ENCODE measurements at places on chromosomes 6 and 20.
A peak's percentile ranks its signal among the peaks of the same experiment; 100 is the strongest.

DNA sequence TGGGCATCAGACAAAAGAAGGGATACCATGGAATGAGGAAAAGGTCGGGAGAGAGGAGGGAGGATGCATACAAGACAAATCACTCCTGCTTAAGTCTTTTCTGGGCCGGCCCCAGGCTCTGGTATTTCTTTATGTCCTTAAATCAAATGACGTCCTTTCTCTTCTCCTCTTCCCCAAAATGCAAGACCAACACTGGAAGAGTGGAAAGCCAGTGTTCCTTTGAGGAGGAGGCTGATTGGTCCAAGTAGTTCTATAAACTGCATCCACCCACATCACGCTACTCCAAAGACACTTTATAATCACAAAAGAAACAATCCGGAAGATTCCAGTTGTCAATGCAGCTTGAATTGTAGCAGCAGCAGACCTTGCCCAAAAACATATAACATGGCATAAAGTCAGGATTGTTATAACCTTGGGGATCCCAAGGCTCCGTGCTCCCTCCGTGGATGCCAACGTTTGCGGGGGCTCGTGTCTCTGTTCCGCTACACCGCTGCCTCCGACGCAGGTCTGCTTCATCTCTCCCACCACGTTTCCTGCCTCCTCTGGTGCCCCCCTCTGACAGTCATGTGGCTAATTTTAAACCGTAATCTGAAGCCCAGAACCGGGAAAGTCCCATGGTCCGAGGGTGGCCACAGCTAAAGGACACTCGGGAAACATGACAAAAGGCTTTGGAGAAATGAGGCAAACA is 47.1 kb downstream of the MCUR1 start:
- DNase-seq: peak; percentile 46

DNA sequence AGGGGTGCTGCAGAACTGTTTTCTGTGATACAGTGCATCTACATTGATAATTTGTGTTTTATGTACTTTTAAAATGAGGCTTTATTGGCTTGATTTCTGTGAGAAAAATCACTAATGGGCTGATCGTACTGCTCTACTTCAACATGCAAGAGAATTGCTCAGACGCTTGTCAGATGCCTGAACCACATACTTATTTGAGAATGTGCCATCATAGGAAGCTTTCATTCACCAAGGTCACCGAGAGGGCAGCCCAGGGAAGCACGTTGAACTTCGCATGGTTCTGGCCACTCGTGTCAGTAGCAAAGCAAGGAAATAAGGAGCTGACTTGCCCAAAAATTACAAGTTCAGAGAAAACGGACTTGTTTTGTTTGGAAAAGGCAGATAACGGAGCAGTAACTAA is 168.5 kb upstream of the AKAP12 start:
- DNase-seq: no peak

GRCh38 chr20:31675828-31676608 is 38.3 kb downstream of the COX4I2 start:
- peak; percentile 47 for DNase-seq

GRCh38 chr6:157989541-157990289 is 8.1 kb downstream of the SYNJ2 start:
- DNase-seq: no peak

- DNase-seq: peak; percentile 87
Observed at GRCh38 chr20:63653041-63653973, at the start of gene STMN3. TSS of gene STMN3 (minus strand) at chr20:63653424. CDS start at chr20:63653345, 79 bp downstream.

DNA sequence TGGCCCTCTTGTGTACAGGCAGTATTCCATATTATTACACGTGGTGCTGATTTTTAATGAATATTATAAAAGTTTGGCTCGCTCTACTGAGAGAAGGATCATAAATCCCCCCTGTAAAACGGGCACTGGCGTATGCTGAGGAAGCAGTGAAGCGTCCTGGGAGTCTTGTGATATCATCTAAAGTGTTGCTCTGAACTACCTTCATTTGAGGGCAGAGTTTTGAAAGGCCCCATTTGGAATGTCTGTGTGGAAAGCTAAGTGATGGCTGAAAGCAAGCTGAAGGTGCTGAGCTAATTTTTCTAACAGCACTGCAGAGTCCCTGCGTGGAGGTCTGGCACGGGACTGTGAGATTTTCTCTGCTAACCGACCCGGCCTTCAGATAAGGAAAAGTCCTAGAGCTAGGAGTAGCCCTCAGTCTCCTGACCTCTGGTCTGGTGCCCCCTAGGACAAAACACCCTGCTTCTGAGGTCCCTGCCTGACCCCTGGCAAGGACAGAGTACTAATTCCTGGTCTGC is 1.3 kb upstream of the BACH2 start:
- DNase-seq: no peak

- DNase-seq: no peak
Observed at GRCh38 chr20:22216984-22217383, 367.4 kb downstream of the FOXA2 start.

- no peak for DNase-seq
Observed at GRCh38 chr6:51613558-51613957, 473.9 kb downstream of the PKHD1 start.

DNA sequence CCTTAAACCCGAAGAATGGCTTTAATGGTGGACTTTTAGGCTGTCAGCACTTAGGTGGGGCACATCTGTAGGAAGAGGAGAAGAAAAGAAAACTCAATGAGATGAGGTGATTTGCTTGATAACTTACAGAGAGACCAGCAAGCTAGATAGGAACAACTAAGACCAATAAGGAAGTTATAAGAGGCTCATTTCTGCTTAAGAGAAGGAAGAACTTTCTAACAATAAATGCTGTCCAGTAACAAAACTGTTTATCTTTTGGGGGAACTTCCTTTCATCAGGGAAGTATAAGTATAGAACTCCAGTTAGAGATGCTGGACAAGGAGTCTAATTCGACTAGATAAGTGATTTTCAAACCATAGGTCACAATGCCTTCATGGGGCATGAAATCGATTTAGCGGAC is 107.2 kb upstream of the SIRPA start:
- DNase-seq: no peak

- no peak for DNase-seq
Observed at GRCh38 chr20:6152777-6153176, 29.9 kb upstream of the FERMT1 start.

- peak; percentile 91 for DNase-seq
Observed at GRCh38 chr6:3751730-3752530, 417 bp upstream of the PXDC1 start.

GRCh38 chr6:108793516-108794251 is 54.5 kb upstream of the ARMC2 start:
- no peak for DNase-seq

DNA sequence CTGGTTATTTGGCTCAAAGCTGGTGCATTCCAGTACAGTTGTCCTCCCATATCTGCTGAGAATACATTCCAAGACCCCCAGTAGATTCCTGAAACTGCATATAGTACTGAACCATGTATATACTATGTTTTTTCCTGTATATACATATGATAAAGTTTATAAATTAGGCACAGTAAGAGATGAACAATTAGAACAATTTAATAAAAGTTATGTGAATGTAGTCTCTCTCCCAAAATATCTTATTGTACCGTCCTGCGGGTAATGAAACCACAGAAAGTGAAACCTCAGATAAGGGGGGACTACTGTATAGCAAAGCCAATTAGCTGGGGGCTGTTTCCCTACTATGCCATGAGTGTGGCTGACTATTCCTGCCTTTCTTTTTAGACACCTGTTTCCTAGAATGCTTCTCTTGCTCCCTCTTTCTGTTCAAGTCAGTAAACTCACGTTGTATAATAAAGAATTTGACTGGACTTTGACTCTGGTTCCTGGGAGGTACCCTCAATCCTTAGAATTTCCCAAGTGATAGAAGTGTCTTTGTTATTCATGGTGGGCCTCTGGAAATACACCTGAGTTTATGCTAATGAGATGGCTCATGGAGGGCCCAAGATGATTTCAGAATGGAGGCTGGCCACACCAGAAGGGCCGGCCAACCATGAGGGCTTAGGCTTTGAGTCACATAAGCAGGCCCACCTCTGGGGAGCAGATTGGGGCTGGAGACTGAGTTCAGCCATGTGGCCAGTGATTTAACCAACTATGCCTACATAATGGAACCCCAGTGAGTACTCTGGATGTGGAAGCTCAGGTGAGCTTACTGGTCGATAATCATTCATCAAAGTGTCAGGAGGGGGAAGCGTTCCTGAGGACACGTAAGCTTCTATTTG is 689 bp upstream of the BLOC1S5 start:
- DNase-seq: no peak

DNA sequence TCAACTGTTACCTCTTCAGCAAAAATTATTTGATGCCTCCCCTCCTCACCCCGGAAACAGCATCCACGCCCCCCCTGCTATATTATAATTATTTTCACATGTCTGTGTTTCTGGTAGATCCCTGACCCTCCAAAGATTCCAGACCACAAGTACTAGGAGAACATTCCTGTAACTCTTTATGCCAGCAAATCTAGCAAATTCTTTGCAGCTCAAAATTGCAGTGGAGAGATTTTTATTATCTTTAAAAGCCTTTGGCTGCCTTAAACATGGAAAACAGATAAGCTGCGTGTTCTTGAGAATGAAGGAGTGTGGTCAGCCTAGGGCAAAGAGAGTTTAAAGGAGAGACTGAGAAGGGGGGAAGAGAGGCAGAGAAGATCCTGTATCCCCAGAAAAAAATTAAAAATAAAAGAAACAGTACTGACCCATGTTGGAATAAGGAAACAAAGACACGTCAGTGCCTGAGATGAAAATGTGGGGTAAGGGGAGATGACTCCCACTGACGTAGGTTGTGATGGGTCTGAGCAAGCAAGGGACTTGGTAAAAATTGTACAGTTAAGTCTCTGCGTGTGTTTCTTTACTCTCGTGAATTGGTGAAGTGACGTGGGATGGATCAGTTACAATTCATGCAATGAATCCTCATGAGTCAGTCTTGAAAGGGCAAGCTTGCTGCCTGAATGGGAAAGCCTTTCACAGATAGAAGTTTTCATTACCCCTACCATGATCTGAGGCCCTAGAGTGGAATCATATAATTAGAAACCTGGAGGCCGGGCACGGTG is 8.3 kb downstream of the ID4 start:
- DNase-seq: no peak

GRCh38 chr20:3765171-3765882 is 2.2 kb downstream of the ADISSP start:
- no peak for DNase-seq

Measured in GM20000 (cell line).